Foreskin fibroblast (primary cell): ENCODE measurements at places on chromosomes 16 and 17.

GRCh38 chr16:50335196-50335958 lies 33.4 kb downstream of the BRD7 start:
- DNase-seq: no peak

GRCh38 chr17:16873174-16874035 lies 98.5 kb downstream of the TNFRSF13B start:
- no peak for DNase-seq

DNA sequence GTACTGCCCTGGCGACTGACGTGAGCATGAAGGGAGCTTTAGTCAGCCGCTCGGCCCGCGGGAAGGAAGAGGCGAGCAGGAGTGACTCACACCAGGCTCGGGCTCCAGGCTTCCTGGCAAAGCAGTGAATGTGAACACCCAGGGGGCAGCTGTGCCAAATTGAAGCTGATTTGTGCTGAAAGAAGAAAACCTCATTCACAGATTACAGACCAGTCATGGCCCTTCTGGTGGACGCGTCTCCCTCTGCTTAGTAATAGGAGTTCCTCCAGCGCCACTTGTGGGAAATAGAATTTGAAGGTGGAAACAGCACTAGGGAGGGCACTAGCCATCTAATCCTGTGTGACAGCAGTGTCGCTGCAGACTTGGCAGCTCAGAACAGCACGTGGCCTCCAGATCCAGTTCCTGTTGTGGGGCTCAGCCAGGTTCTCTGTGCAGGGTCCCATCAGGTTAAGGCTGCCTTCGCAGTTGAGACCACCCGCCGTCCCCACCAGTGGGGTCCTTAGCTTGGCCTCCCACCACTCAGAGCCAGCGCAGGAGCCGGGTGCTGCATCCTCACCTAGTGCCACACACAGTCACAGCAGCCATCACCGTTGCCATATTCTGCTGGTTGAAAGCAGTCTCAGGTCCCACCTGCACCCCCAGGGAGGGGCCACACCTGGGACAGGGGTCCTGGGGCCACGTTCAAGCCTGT lies 164.5 kb upstream of the CHMP6 start:
- peak; percentile 97 for DNase-seq

DNA sequence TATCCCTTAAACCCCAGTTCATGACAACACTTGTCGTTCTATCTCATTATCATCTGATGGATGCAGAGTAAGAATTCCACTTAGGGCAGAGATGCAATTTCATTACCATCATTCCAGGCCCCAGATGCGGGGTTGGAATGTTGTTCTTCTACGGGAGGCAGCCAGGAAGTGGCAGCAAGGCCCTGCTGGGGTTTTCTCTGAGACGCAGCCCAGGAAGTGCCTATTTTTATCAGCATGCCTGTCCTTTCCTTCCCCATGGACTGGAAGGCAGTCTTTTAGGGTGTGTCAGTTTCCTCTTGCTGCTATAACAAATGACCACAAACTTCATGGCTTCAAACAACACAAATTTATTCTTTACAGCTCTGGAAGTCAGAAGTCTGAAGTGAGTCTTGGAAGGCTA lies 246.6 kb upstream of the DYNLRB2 start:
- DNase-seq: no peak

GRCh38 chr16:3548859-3549258 lies 28.3 kb downstream of the NLRC3 start:
- no peak for DNase-seq
